ENCODE measurements at places on chromosomes 5 and 9.

DNA sequence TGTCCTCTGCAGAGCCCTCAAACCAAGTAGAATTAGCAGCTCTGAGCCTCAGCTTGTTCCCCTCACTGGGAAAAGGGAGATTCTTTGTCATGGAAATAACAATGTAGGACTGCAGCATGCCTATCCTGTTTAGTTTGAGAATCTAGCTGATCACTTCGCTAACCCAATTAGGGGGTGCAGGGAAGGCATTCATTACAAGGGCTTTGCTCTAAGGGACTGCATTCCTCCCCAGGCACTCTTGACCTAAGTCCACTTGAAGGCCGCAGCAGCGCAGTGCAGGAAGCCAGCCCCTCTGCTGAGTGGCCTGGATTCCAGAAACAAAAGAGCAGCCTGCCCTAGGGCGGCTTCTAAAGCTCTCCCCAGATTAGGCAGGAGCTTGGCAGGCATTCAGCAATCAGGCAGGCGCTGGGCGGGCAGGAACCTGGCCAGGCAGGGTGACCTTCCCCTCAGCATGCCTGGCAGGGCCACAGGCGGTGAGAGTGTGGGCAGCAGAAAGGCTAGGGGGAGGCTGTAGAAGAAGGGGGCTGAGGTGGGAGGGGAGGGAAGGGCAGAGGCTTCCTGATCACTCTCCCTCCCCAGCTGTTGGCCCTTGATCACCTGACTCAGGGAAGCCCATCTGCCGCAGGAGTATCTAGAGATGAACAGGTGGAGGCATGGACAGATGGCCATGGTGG is 24.8 kb downstream of the CCNJL start:
- DNase-seq = peak; percentile 38

DNA sequence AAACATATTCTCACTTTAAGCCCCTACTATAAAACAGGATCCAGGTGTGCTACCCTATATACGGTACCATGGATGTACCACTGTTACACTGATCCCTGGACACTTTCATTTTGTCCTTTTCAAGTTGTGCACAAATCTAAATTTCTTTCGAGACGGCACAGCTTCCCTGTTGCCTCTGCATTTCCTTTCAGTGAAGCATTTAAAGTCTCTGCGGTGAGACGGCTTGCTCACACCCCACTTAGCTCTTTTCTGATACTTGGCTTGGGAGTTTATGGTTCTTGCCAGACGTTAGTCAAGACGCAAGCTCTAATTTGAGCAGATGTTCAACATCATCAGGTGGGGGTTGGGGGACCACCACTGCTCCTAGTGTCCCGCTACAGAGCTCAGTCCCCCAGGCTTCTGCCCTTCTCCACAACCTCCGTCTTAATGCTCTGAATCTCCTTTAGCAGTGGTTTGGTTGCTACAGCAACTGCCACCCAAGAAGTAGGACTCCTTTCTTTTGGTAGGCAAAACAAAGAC is 15.8 kb downstream of the F2RL2 start:
- DNase-seq = no peak

GRCh38 chr9:105330201-105330600 is 85.8 kb downstream of the SLC44A1 start:
- DNase-seq = no peak

DNA sequence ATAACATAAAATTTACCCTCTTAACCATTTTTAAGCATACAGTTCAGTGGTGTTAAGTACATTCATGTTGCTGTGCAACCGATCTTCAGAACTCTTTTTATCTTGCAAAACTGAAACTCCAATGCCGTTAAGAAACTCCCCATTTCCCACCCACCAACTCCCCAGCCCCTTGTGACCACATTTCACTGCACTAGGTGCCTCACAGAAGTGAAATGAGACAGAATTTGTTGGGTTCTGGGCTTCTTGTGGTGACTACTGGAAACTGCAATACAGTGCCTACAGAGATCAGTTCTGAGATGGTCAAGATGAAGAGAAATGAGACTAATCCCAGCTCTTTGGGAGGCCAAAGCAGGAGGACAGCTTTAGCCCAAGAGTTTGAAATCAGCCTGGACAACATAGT is 202.1 kb upstream of the SLC30A5 start:
- DNase-seq = no peak

DNA sequence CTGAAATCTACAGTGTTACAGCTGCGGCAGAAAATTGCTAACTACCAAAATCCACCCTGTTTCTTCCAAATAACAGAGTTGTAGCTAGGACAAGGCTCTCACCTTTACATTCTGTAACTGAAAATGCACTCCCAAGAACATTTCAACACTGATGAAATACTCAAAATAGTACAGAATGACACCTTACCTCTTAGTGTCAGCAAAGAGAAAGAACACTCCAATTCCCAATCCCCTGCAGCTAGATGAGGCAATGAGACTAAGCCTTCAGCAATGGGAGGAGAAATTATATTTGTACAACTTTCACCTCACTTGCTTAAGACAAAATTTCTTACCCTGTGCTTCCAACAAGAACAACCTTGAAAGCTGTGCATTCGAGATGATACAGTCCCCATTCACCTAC is 31.2 kb downstream of the STRBP start:
- DNase-seq = no peak

- DNase-seq = no peak
These were observed 78.6 kb downstream of the PBX3 start for GRCh38 chr9:125825762-125826161.

DNA sequence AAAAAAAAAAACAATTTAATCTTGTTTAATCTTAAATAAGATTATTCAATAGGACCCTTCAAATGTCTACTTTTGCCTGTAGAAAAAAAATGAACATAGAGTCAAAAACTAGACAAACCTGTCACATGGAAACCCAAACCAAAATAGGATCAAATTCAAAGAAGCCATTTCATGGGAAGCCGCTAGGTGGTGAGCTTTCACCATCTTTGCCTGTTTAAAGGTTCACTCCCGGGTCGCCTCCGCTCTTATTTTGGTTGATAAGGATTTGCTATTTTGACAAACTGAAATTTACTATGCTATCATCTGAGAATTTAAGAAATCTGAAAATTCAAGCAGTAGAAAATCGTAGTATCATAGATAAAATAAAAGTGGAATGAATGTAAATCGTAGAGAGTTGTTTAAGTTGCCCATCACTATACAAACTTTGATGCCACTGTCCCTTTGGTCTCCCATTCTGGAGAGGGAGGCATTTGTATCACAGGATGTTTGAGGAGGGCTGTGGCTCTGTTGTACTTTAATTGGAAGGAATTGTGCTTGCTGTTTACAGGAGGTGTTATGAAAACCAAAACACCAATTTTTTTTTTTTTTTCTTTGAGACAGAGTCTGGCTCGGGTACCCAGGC is 43.5 kb upstream of the DNAH5 start:
- peak; percentile 28 for DNase-seq

GRCh38 chr5:71631070-71631469 is 43.9 kb downstream of the MCCC2 start:
- no peak for DNase-seq

- DNase-seq = no peak
These were observed 190.9 kb downstream of the TTC39B start for GRCh38 chr9:15116130-15116580.
